H1 (cell line): ENCODE measurements at places on chromosomes 6 and 20. TPM values are rescaled to one million over a fixed set of nuclear protein-coding genes. Genes with fewer than 3 reads are reported as not detected.

The TNFAIP3 gene
- total RNA-seq = 1.6 and 2.2 TPM in 2 replicates

The SLC35F1 gene
- 8.3 and 10.0 TPM in 2 replicates for total RNA-seq

The TBX18 gene
- not detected in 2 replicates for total RNA-seq

The LY86 gene
- not detected in 2 replicates for total RNA-seq

The GLP1R gene
- 2.6 and 3.0 TPM in 2 replicates for total RNA-seq

DNA sequence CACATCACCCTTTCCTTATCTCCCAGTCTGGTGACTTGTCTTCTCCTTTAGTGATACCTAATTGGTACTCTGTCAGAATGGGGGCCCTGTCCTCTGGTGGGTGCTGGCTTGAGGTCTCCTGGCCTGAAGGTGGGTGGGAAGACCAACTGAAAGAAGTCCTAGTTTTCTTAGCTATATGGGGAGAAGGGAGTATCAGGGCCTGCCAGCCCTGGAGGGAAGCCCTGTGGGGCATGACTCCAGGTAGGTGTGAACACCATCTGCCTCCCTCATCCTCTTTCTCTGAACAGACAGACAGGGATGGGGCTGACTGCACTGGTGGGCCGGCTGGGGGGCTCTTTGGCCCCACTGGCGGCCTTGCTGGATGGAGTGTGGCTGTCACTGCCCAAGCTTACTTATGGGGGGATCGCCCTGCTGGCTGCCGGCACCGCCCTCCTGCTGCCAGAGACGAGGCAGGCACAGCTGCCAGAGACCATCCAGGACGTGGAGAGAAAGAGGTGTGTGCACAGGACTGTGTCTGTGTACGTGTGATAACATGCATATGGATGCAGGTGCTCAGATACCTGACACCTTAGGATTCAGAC is 4.8 kb downstream of the CRIP3 start:
- DNase-seq = no peak
- H3K27me3 ChIP-seq = no peaks in the 10 kb centered on the region
- H3K4me1 ChIP-seq = peaks cover 7% of the 10 kb centered on the region
- H3K27ac ChIP-seq = no peak overlapping the region
- 0 out of 2 replicates have a peak, but pooled peaks cover 5% of the 10 kb centered on the region for H3K36me3 ChIP-seq
- no peak overlapping the region for H3K4me3 ChIP-seq

DNA sequence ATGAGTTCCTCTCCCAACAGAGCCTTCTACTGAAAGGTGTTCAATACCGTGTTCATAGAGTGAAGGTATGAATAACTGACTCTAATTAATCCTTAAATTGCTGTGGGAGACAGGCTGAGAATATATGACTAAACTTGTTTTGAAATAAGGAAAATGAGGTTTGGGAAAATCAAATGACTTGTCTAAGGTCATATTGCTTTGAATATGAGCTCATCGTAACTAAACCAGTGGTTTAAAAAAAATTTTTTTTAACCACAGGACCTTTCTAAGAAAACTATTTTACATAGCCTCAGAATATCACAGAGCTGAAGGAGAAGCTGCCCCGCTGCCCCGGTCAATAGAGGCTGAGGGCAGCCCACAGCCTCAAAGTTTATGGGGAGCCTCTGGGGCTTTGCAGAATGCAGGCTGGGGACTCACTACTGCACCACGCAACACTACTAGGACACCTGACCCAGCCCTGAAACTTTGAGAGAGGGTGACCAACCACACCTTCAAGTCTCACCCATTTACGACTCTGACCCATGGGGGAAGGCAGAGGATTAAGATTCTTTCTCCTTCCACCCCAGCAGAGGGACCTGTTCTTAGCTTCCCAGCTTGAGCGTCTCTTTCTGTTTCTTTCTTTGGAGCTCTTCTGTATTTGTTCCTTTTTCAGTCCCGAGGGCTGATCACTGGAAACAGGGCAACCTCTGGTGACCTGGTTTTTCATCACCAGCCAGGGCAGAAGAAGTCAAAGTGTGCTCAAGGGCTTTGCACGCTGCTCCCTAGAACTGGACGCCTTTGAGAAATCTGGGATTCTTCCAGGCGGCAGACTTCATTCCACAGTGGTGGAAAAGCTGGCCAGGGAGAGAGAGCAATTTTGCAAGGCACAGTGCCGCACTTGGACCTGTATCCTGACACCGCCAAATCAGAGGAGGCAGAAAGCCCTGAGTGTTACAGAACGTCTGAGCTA is 220.2 kb downstream of the ATXN1 start:
- H3K4me1 ChIP-seq = no peaks in the 10 kb centered on the region
- no peak overlapping the region for H3K27ac ChIP-seq
- H3K4me3 ChIP-seq = no peak overlapping the region

DNA sequence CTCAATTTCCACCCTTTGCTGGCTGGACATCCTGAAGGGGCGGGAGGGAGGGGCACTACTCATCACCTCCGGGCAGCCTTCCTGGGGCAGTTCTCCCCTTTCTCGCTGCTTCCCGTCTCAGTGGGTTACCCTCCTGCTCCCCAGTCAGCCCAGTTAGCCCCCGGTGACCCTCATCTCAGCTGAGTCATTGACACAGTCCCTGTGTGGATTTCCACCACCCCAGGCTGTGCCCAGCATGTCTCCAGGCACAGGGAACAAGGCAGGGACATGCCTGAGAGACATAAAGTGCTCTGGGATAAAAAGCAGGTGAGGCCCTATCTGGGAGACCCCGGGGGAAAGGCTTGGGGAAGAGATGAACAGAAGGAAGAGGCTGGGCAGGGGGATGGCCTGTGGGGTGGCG is 29.9 kb upstream of the HMGA1 start:
- no peak overlapping the region for H3K4me3 ChIP-seq
- 0 out of 2 replicates have a peak, but pooled peaks cover 2% of the 10 kb centered on the region for H3K4me1 ChIP-seq
- no peak overlapping the region for H3K27ac ChIP-seq
- H3K27me3 ChIP-seq = no peaks in the 10 kb centered on the region
- DNase-seq = no peak
- H3K36me3 ChIP-seq = no peaks in the 10 kb centered on the region

- no peak overlapping the region for H3K4me3 ChIP-seq
- H3K4me1 ChIP-seq = no peaks in the 10 kb centered on the region
- DNase-seq = no peak
- no peaks in the 10 kb centered on the region for H3K36me3 ChIP-seq
- H3K27ac ChIP-seq = no peak overlapping the region
Observed at GRCh38 chr20:19520261-19520660, 237.8 kb upstream of the RIN2 start.

The MYCT1 gene
- total RNA-seq = 2.9 and 3.3 TPM in 2 replicates

- H3K27ac ChIP-seq = no peak overlapping the region
- no peak overlapping the region for H3K4me3 ChIP-seq
- H3K36me3 ChIP-seq = no peaks in the 10 kb centered on the region
- no peaks in the 10 kb centered on the region for H3K4me1 ChIP-seq
- H3K27me3 ChIP-seq = no peaks in the 10 kb centered on the region
- DNase-seq = no peak
Observed at GRCh38 chr20:19022118-19022575, 190.3 kb upstream of the SLC24A3 start.

The CST4 gene
- not detected in 2 replicates for total RNA-seq

The RNF217 gene
- 8.9 and 12.0 TPM in 2 replicates for total RNA-seq

The METTL24 gene
- 0.39 and 0.44 TPM in 2 replicates for total RNA-seq

The SRMS gene
- total RNA-seq = 0.29 and 0.76 TPM in 2 replicates

The MYO6 gene
- total RNA-seq = 18.2 and 21.9 TPM in 2 replicates

The UBD gene
- total RNA-seq = not detected in 2 replicates

The MAS1 gene
- not detected in 2 replicates for total RNA-seq

DNA sequence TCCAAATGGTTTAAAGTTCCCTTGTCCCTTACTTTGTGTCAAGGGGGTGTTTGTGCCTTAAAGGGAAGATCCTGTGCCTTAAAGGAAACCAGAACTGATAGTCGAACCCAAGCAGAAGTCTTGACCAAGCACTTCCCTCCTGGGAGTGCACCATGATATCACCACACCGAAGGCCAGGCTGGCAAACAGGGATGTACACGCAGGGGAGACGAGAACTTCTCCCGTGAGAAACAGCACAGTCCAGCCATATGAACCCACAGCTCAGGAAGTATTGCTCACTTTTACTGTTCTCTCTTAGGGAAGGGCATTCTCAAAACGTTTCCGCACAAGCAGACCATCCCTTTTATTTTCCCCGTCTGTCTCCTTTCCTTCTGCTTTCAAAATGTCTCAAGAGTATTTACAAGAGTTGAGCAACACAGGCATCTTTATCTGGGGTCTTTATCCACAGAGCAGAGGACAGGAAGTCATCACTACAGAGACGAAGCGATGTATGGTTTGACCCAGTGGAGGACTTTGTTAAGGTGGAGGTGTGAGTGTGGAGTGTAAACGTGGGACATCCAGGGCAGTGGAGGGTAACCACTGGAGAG is 12.8 kb upstream of the SERPINB1 start:
- no peak overlapping the region for H3K4me3 ChIP-seq
- no peaks in the 10 kb centered on the region for H3K36me3 ChIP-seq
- DNase-seq = no peak
- no peaks in the 10 kb centered on the region for H3K27me3 ChIP-seq
- peak overlapping the region; percentile 13; the same call in 1 of the 2 replicates for H3K27ac ChIP-seq
- H3K4me1 ChIP-seq = peaks cover 15% of the 10 kb centered on the region

The CALHM5 gene
- total RNA-seq = 0.09 and 0.17 TPM in 2 replicates

The VSTM2L gene
- total RNA-seq = 1.3 and 1.6 TPM in 2 replicates

- H3K36me3 ChIP-seq = no peaks in the 10 kb centered on the region
- no peak for DNase-seq
- no peak overlapping the region for H3K4me3 ChIP-seq
- H3K27ac ChIP-seq = no peak overlapping the region
- no peaks in the 10 kb centered on the region for H3K27me3 ChIP-seq
- H3K4me1 ChIP-seq = peaks cover 28% of the 10 kb centered on the region
Observed at GRCh38 chr6:41966961-41967311, 25.3 kb upstream of the CCND3 start.

GRCh38 chr6:166005944-166006899 is 161.4 kb downstream of the TBXT start:
- H3K4me1 ChIP-seq = peaks cover 15% of the 10 kb centered on the region
- peak overlapping the region; percentile 14 for H3K4me3 ChIP-seq
- H3K36me3 ChIP-seq = no peaks in the 10 kb centered on the region
- no peak overlapping the region for H3K27ac ChIP-seq
- DNase-seq = no peak
- peaks cover 64% of the 10 kb centered on the region for H3K27me3 ChIP-seq

DNA sequence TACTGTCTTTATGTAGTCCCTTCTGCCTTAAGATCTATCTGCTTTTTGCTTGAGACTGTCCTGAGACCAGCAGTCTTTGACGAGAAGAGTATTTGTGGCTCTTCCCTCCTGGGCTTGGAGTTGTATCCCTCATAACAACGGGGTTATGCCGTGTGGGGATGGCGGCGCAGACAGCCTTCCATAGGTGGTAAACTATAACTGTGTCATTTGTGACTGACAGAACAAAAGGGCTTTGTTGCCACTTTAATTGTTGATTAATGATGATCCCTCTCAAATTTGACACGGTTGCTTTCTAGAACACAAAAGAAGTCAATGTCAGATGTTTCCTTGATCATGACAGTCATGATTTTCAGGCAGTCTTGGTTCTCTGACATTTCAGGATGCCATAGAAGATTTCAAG is 196.6 kb downstream of the JARID2 start:
- peaks cover 24% of the 10 kb centered on the region for H3K4me1 ChIP-seq
- H3K4me3 ChIP-seq = no peak overlapping the region
- H3K36me3 ChIP-seq = no peaks in the 10 kb centered on the region
- no peak overlapping the region for H3K27ac ChIP-seq

The LEMD2 gene
- 54.1 and 57.3 TPM in 2 replicates for total RNA-seq

The PDE7B gene
- total RNA-seq = not detected in 2 replicates

- no peak for DNase-seq
- H3K27ac ChIP-seq = peak overlapping the region; percentile 94
- H3K27me3 ChIP-seq = no peaks in the 10 kb centered on the region
Observed at GRCh38 chr6:43172104-43173007, 1.3 kb downstream of the SRF start.
